NCI-H460 (cell line): ENCODE measurements at places on chromosomes 11 and 22. TPM values are rescaled to one million over a fixed set of nuclear protein-coding genes. Genes with fewer than 3 reads are reported as not detected.

DNA sequence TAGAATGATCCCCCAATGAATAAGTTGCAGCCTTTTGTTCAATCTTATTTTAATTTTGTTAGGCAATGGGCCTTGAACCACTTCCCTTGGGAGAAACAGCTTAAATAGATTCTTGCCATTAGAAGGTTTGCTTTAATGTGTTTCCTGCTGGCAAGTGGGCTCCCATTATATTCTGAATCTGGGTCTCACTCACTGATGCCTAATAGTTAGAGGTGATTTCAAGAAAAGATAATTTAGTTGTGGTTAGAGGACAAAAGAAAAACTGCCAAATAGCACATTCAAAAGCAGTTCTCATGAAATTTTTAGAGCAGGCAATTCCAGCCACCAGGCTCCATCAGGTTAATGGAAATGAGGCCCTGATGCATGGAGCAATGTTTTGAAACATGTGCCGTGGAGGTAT, 362.6 kb upstream of the CHORDC1 start:
- no peak for DNase-seq

- no peak for DNase-seq
Measured at GRCh38 chr11:61065955-61066638, 36.2 kb upstream of the CD5 start.

- DNase-seq = no peak
Measured at GRCh38 chr22:36117053-36117554, 43.5 kb downstream of the APOL3 start.

DNA sequence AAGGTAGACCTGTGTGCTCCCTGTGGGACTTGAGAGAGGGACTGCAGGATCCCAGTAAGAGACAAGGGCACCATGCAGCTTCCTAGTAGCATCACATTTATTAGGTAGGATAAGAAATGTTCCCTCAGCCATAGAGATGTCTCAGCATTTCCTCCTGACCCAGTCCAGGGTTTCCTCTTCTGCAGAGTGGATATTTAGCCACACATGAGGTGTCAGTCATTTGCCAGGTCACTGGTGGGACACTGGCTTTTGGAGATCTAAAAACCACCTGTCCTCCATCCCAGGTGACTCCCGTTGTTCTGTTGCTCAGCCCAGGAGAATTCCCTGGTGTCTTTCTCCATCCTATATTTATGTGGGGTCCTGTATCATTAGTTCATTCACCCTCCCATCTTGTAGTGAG, 117.5 kb upstream of the NNMT start:
- DNase-seq = no peak

- no peak for DNase-seq
Measured at GRCh38 chr11:127629200-127629599, 628.6 kb upstream of the KIRREL3 start.

GRCh38 chr11:64314805-64315561, 2.4 kb downstream of the TRMT112 start:
- no peak for DNase-seq

DNA sequence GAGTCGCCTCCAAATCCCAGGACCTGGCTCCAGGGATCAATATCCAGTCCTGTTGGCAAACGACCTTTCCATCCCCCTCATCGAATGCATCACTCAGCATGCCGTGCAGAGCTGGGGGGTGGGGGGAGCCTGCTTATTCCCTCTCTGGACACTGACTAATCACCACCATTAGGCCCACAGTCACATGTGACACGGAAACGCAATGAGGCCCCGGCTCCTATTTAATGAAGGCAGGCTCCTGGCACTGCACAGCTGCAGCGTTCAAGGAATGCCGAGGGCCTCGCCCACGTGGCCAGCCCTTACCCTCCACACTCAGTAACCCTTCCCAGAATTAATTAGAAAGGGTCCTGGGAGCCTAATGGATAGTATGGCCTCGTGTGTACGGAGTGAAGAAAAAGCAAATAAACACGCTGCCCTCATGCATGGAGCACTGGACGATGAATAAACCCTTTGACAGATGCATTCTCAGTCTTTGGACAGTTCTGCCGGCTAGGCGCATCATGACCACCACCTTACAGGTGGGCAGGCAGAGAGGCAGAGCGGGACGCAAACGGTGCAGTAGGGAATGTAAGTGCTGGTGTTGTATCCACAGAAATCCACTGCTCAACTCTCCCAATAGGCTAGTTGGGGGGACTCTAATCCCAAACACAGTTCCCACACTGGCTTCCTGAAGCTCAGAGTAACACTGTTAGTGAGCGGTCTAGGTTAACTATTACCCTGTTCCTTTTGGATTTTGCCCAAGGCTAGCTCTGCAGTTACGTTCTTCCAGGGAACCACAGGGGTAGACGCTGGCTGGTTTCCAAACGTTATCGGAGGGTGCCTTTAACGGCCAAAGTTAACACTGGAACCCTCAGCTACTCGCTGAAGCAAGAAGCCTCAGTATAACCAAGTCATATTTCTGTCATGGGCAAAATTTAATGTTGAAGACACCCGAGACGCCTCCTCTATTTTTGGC, 490.1 kb downstream of the OPCML start:
- DNase-seq = no peak

- DNase-seq = no peak
Measured at GRCh38 chr11:68469122-68469521, 8.6 kb downstream of the PPP6R3 start.

DNA sequence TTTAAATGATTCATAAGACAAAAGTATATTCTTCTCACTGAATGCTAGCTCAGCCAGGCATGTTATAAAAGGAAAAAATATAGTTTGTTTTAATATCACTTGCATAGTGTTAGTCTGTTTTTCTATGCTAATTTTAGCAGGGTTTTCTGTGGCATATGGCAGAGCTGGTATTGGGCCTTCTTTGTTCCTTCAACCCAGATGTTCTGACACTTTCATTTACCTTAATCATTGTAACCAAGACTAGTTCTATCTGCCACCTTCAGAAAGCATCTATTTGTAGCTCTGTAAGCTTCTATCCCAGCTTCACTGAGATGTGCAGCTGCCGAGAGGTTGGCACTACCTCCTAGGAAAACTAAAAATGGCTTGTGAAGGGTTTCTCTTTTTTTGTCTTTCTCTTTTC, 338.7 kb downstream of the GUCY1A2 start:
- DNase-seq = no peak

- DNase-seq = peak; percentile 19
Measured at GRCh38 chr11:107696140-107696539, 15.7 kb downstream of the SLN start.

- no peak for DNase-seq
Measured at GRCh38 chr11:17230867-17231851, 23.4 kb upstream of the PIK3C2A start.

GRCh38 chr22:37492428-37493344, 6.5 kb upstream of the MFNG start:
- no peak for DNase-seq

DNA sequence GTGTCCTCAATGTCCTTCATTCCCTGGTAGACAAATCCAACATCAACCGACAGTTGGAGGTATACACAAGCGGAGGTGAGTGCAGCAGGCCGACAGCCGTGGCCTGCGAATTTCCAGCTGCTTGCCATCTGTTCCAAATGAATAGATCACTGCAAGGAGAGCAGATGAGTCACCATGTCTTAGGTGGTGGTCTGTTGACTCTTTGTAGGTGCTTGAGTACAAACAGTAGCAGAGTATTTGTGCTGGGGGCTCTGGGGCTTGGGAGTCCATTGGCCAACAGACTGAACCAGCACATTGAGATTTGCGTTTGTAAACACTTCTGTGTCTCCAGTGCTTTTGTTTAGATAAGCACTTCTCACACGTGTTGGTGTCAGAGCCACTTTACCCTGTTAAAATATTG, 21.1 kb downstream of the EIF3L start:
- DNase-seq = no peak

DNA sequence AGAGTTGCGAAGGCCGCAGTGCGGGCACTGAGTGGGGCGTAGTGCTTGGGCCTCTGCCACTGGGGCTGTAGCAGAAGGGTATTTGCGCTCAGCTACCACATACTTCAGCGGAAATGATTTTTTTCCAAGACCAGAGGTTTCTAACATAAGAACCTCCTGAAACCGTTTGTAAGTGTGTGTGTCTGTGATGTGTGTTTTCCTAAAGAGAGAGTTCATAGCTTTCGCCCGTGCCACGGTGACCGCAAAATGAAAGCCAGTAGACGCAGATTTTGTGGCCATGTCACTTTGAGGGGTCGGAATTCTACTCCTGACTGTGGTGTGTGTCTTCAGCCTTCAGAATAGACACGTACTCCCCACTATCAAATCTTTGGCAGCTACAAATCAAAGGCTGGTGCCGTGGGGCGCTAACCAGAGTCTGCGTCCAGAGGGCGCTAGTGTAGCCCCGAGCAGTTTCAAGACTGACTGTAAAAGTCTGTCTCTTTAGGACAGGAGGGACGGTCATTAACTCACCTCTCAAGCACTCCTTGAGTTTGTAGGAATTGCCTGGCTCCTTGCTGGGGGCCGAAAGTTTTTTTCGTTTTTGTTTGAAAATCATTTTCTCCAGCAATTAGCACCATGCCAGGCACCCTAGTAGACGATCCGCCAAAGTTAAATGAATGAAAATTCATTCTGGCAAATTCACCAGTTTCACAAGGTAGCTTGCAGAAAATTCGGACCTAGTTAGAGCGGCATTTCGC, 2.5 kb upstream of the CALCA start:
- peak; percentile 58 for DNase-seq

GRCh38 chr11:134151083-134151747, 72.6 kb downstream of the NCAPD3 start:
- no peak for DNase-seq

- no peak for DNase-seq
Measured at GRCh38 chr11:43518408-43519160, 159.9 kb downstream of the TTC17 start.

DNA sequence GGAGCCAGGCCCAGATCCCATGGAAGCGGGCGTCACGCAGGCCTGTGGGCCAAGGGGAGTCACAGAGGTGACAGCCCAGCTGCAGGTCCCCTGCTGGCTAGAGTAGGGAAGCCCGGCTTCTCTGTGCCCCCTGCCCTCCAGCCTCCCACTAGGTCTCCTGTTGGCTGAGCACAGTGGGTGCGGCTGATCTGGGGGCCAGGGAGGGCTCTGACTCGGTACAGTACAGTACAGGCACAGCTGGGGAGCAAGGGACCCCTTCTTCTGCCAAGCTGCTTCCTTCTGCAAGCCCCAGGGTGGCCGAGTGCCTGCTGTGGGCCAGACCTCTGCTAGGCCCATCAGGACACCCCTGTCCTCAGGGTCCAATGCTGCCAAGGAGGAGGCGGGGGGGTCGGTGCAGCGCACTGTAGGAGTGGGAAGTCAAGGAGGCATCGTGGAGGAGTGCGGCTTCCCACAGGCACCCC, 10.1 kb downstream of the SUSD2 start:
- DNase-seq = no peak

GRCh38 chr11:46071091-46071490, 50.2 kb downstream of the PHF21A start:
- DNase-seq = no peak

DNA sequence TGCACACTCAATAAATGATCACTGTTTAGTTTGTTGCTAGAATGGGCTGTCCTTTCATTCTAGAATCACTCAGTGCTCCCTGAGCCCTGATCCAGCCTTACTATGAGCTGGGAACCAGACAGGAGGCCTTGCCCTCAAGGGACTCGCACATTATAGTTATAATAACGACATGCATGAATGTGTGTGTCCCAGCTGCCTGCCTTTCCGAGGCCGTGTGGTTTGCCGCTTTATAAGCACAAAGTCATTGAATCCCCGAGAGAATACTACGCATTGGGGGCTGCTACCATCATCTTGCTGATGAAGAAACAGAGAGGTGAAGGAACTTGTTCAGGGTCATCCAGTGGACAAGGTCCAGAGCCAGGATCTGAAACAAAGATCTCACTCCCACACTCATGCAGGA, 75.7 kb downstream of the NFAM1 start:
- no peak for DNase-seq

DNA sequence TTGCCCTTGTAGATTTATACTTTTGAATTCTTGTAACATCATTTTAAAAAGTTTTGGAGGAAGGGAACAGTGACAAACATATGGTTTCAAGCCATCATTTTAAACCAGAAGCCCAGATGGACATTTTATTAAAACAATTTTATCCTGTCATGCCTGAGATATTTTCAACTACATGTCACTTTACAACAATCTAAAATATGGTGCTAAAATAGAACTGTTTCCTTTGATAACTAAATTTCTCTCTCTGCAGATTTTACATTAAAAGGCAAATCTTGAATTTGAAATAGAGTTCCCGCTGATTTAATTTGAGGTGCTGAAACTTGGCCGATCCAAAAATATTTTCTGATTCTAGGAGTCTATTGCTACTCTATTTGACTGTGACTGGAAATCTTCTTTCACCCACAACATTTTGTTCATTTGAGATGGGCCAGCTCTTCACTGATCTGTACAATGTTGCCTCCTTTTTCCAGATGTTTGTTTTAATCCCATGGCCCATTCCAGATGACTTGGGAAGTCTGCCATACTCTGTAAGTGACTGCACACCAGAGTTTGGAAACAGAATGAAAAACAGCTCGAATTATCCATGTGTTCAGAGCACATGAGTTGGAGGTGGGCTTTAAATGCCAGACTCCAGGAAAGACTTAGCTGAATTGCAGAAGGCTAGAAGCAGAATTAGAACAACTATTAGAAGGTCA, 402.5 kb downstream of the TMEM135 start:
- DNase-seq = no peak

DNA sequence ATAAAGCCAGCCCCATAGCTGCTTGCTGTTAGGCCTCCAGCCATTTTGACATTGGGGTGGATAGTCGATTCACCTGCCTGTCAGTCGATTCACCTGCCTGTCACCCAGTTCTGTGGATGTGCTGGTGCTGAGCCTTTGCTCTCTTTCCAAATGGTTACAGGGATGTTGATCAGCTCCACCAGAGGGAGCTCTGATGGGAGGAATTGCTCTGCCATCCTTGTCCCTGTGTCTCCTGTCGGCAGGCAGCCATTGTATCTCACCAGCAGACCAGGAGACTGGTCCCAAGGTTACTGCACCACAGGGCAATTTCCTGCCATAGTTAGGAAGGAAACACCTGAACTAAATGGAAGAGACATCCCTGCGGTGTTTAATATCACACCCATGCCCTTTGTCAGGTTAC, 6.1 kb downstream of the MPEG1 start:
- DNase-seq = peak; percentile 51

- DNase-seq = no peak
Measured at GRCh38 chr11:25938952-25939351, 393.0 kb upstream of the ANO3 start.

- DNase-seq = peak; percentile 65
Measured at GRCh38 chr22:50247748-50248147, 2.9 kb upstream of the TUBGCP6 start.

- no peak for DNase-seq
Measured at GRCh38 chr11:60985991-60986915, 14.8 kb downstream of the CD6 start.

CCDC87 gene
- 0.37 and 0.52 TPM in 2 replicates for total RNA-seq

KAT5 gene
- total RNA-seq = 32.7 and 35.9 TPM in 2 replicates

TPH1 gene
- 0.02 and 0.03 TPM in 2 replicates for total RNA-seq

SHANK3 gene
- total RNA-seq = 0.98 and 1.2 TPM in 2 replicates

MS4A6E gene
- total RNA-seq = not detected in 2 replicates

HTR3B gene
- not detected in 2 replicates for total RNA-seq

GGTLC2 gene
- not detected in 2 replicates for total RNA-seq

SERHL2 gene
- total RNA-seq = 1.4 and 2.1 TPM in 2 replicates

DNAJB7 gene
- not detected in 2 replicates for total RNA-seq

GDPD5 gene
- total RNA-seq = 4.0 and 6.5 TPM in 2 replicates

USP28 gene
- 30.7 and 33.4 TPM in 2 replicates for total RNA-seq
